Stimulated activated CD4-positive, alpha-beta T cell treated with anti-CD3 and anti-CD28 coated beads, Interleukin-15, amount 100 ng/mL, for 1 hour (primary cell): ENCODE measurements at places on chromosomes 1 and 21.

GRCh38 chr1:53618500-53619366, 120.2 kb downstream of the GLIS1 start:
- no peak for DNase-seq

GRCh38 chr1:34363915-34364314, 187.2 kb downstream of the C1orf94 start:
- no peak for DNase-seq

DNA sequence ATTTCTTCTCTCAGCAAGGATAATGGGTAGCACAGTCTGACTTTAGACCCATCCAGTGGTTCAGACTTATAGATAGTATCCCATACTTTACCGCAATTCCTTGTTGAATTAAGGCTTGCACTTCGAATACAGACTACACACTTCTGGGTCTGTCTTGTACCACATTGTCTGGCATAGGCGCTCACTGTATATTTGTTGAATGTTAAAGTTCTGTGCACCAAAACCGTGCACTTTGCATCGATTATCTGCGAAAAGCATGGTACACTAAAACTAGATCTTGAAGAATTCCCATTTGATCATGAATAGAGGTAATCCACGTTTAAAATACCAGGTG, 556 bp upstream of the RYR2 start:
- DNase-seq: no peak

DNA sequence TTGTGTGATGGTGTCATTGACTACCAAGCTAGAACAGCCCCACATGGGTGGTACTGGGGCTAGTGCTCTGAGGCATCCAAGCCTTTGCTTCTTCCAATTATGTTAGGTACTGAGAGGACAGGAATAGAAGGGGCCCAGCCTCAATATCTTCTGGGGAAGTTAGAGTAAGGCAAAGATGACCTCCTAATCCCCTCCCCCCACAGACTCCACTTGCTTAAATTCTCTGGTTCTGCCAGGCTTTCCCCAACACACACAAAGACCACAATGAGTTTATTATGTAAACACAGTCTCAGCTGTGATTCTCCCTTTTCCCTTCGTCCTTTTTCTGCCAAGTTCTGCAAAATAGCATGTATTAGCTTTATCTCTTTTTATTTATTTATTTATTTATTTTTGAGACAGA, 3.1 kb upstream of the TACSTD2 start:
- DNase-seq: no peak

GRCh38 chr1:186093437-186093836, 281.6 kb downstream of the TPR start:
- DNase-seq: no peak

GRCh38 chr1:174200746-174201145, 41.4 kb downstream of the RABGAP1L start:
- DNase-seq: no peak

DNA sequence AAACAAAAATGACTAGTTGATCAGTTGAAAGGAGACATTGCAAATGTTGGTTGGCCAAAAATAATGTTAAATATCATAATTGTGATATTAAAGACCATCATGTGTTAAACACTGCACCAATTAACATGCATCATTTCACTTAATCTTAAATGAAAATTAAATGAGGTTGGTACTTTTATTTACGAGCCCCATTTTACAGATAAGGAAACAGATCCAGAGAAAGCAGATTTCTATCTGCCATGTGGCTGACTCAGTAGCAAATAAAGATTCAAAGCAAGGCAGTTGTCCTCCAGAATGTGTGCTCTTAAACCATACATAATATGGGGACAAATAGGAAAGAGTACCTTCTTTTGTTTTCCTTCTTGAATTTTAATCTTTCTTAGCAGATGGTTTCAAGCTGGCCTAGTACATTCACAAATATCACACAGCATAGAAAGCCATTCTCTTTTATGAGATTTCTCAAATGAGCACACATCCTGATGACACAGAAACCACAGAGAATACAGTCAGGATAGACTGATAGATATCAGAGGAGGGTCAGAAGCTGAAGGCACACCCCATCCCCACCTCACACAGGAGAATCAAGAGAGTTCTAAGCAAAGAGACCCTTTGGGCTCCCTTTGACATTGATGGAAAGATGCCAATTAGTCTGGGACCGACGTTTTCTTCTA, 647.9 kb upstream of the CAMK1G start:
- no peak for DNase-seq

DNA sequence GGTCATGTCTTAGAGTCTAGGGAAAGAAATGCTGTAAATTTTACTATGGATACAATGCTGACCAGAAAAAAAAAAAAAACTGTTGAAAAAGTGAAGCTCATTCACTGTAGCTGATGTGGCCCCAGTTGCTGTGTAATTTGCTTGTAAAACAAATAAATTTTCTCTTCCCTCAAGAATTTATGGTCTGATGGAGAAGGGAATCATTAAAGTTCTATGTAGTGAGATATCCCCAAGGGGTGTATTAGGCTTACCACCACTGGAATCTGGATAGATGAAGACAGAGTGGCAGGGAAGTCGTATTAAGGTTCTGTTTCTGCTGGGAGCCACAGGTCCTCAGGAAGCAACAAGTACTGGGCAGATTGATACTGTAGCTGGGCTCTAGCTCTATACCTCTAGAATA, 860.0 kb downstream of the LTN1 start:
- DNase-seq: no peak

DNA sequence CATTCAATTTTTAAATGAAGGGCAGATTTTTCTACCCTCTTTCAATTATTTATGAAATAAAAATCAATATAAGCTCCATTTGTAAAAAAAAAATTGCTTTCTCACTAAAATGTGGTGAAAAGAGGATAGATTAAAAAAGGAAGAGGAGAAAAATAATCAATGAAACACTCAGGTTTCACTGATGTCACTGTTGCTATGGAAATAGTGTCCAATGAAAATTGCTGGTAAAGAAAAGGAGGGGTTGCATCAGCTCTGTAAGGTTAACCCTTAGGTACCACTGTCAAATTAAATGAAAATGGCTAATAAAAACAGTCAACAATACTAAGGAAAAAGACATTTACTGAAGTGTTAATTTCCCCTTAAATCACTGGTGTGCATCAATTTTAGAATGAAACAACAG, 91.6 kb upstream of the TTC39A start:
- no peak for DNase-seq
